ENCODE measurements at places on chromosomes 5 and 9.

- ATAC-seq: no peak
These were observed 198.0 kb upstream of the TUSC1 start for GRCh38 chr9:25876248-25876647.

DNA sequence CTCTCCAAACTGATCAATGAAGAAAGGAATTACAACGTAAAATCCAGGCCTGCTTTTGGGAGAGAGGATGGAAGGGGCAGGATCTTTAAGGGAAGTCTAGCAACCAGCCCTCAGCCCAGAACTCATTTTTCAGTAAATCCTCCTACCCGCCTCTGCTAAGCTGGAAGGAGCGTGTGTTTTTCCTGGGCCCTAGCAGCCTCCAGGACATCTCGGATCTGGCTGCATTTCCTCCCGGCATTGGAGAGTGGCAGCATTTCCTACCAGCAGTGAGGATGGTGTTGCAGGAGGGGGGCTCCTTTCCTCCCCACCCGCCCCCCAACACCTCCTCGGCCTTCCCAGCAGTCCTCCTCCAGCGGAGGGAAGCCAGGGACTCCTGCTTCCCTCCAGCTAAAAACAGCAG lies 54.5 kb downstream of the DCP2 start:
- ATAC-seq: no peak

- ATAC-seq: no peak
These were observed 35.8 kb upstream of the ATP10B start for GRCh38 chr5:160887780-160888179.

DNA sequence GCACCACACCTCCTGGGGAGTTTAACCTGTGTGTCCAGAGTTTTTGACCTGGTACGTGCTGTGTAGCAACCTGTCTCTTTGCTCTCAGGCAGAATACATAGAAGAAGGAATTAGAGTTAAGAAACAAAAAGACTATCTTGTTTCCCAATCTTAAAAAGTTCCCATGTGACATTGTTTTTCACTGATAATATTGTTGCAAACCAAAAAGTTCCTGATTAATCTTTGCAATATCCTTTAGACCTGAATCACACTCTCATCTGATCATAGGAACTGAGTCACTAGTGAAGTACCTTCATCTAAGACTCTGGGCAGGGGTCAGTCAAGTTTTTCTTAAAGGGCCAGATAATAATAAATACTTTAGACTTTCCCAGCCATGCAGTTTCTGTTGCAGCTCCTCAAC lies 35.1 kb downstream of the BASP1 start:
- no peak for ATAC-seq

- no peak for ATAC-seq
These were observed 33.9 kb downstream of the PNPLA7 start for GRCh38 chr9:137516144-137516917.

GRCh38 chr5:154524181-154524580 lies 46.2 kb upstream of the HAND1 start:
- no peak for ATAC-seq

DNA sequence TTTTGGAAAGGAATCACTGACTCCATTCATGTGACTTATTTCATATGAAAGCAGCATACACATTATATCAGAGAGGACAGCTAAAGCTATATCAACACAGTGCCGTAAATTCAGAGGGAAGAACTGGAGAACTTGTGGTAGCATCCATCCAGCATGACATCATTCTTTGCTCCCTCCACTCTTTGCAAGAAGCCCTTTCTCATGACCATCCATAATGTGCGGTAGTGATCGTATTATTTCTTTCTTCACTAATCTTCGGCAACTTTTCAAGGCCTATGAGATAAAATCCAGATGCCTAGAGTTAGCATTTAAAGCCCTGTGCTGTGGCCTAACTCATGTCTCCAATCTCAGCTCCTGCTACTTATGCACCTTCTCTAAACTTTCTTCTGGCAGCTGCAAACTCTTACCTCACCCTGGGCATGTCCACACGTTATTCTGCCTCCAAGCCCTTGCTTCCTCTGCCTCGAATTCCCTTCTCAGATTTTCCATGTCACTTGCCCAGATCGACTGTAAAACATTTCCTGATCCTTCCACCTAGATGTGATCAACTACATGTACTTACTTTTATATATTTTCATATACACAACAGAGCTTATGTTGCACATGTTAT lies 307.3 kb upstream of the SGCD start:
- no peak for ATAC-seq

DNA sequence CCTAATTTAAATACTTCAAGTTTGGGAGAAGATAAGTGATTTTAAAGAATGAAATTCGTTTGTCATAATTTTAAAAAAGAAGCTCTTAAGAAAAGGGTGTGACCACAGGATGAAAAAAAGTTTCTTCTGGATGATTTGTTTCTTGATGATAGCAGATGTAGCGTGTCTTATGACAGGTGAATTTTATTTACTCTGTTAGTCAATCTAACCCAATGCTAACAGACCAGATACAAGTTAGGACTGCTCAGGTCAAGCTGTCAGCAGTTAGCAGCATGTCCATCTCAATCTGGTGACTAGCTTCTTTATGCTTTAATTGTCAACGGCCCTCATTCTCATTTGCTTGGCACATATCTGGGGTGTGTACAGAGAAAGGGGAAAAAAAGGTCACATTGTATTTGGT lies 456.0 kb downstream of the BNC2 start:
- no peak for ATAC-seq

DNA sequence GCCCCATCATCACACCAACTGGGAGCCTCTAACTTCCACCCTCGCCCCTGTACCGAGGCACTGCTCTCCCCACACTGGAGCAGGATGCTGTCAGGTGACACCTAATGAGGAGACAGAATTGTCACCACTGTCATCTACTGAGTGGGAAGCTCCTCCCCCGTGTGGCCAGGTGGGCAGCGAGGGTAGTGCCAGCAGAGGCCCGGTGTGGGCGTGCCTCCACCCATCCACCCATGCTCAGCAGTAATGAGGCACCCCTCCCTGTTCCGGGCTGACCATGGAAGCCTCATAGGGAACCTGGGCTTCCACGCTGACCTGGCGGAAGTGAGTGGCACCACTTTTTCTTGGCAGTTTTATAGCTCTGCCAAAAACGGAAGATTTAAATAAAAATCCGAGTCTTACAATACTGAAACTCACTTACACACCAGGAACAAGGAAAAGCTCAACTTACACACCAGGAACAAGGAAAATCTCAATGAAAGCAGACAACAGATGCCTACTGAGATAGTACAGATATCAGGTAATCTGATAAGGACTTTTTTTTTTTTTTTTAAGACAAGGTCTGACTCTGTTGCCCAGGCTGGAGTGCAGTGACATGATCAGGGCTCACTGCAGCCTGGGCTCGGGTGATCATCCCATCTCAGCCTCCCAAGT lies 30.6 kb upstream of the ASS1 start:
- no peak for ATAC-seq

DNA sequence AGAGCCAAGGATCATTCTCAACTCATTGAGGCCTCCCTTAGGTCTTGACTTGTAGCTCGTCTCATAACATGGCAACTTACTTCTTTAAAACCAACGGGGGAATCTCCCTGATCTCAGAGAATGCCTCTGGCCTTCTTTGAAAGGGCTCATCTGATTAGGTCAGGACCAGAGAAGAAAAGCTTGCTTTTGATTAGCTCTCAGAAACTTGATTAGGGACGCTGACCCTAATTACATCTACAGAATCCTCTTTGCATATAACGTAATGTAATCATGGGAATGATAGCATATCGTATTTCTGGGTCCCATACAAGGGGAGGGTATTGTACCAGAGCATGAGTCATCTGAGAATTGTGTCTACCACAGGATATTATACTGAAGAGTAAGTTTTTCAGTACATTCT lies 125.1 kb upstream of the SH3GL2 start:
- no peak for ATAC-seq

DNA sequence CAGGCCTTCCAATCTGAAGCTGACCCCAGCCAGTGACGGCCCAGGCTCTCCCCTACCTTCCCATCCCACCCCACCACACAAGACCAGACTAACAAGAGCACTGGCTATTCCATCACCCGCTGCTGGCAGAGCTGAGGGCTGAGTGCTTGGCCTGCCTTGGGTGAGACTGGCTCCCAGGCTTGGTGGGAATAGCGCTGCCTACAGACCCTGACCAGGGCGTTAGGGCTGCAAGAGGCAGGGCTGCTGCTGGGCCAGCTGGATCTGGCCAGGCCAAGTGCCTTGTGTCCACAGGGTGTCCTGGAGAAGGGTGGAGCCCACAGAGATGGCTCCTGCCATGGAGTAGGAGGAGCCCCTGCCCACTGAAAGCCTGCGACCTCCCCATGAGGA lies 31.6 kb upstream of the ANGPTL2 start:
- ATAC-seq: peak; percentile 29

DNA sequence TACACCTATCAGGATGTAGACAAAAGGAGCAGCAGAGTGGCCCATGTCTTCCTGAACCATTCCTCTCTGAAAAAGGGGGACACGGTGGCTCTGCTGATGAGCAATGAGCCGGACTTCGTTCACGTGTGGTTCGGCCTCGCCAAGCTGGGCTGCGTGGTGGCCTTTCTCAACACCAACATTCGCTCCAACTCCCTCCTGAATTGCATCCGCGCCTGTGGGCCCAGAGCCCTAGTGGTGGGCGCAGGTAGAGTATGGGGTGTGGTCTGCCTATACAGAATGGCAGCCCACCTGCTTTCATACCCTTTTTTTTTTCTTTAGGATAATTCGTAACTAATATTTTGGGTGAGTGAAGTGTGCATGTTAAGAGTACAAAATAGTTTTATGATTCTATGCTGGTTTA lies 1.1 kb downstream of the SLC27A6 start:
- ATAC-seq: no peak

DNA sequence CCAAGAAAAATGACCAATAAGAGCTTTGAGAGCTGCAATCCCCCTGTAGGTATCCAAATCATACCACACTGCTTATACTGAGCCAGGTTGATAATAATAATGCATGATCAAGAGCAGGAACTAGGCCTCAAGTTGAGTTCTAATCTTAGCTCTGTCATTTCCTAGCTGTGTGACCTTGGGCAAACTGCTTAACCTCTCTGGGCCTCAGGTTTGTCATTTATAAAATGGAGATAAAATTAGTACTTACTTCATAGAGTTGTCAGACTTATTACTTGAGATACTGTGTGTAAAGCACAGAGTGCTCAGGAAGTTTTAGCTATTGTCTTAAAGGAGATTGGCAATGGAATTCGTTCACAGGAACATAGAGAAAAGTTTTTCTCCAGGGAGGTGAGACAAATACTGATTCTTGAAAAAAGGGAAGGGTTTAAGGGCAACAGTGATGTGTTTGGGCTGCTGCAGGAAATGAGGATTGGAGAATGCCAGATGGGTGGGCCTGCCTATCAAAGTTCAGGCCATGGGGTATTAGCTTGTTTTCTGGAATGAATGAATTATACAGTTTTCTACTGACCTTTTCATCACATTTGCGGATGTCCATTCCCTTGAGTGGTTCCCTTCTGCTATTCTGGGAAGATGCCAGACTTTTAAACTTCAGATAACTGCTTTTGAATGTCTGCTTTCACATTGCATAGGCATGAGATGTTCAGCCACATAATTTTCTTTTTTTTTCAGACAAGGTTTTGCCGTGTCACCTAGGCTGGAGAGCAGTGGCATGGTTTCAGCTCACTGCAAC lies 10.2 kb upstream of the ATP6V0E1 start:
- no peak for ATAC-seq

GRCh38 chr5:109156885-109157284 lies 252.9 kb downstream of the PJA2 start:
- no peak for ATAC-seq

GRCh38 chr5:139027150-139027549 lies 152.0 kb upstream of the LRRTM2 start:
- no peak for ATAC-seq

- ATAC-seq: no peak
These were observed 110.2 kb upstream of the PCA3 start for GRCh38 chr9:76654051-76654461.

DNA sequence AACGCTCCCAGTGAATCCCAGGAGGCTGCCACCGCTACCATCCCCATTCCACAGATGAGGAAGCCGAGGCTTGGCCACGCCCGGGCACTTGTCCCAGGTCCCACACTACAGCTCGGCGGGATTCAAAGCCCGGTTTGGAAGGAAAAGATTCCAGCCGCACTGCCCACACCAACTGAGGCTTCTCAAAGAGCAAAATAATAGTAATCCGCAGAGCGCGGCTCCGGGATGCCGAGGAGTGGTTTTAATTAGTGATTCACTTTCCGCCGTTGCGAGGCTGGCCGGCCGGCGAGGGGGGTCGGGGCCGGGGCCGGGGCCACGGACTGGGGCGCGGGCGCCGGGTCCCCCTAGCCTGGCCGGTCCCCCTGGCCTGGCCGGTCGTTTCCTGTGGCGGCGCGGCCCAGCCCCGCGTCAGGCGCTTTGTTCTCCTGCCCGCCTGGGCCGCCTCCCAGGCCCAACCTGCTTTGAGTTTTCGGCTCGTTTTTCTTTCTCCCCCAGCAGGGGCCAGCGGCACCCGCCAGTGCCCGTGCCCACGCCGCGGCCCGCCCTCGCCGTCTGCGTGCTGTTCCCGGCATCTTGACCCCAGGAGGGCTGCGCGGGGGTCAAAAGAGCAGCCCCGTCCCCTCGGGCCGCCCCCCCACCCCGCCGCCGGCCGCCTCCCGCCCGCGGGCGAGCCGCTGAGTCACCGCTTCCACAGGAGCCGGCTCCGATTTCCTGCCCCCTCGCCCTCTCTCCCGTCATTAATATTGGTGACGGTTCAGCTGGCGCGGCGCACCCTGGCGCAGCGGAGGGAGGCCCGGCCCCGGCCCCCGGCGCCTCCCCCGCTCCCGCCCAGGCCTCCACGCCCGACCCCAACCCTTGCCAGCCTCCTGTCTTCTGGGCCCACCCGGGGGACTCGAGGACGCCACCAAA lies 31.2 kb downstream of the FGF18 start:
- ATAC-seq: peak; percentile 82

GRCh38 chr9:124752967-124753366 lies 18.1 kb downstream of the NR6A1 start:
- ATAC-seq: no peak

- no peak for ATAC-seq
These were observed 505.3 kb downstream of the ARHGEF28 start for GRCh38 chr5:74131250-74131649.

- no peak for ATAC-seq
These were observed 194.7 kb upstream of the FREM1 start for GRCh38 chr9:15104826-15105420.

GRCh38 chr5:136006164-136006563 lies 22.6 kb upstream of the TGFBI start:
- ATAC-seq: peak; percentile 44

DNA sequence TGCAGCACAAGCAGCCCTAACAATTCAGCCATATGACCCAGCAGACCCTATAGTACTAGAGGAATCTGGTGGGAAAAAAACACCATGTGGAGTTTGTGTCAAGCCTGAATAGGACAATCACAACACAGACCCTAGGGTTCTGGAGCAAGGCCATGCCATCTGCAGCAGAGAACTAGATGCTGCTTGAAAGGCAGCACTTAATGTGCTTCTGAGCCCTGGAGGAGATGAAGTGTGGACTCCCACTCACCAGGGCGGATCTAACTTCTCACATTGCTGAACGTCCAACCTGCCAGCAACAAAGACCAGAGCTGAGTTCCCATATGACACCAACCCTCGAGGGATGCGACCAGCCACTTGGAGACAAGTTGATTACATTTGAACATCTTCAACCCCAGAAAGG lies 43.2 kb downstream of the GABBR2 start:
- no peak for ATAC-seq

- ATAC-seq: no peak
These were observed 52.8 kb downstream of the ARL15 start for GRCh38 chr5:54257366-54258118.

All from gastroesophageal sphincter (tissue), 4 donors.